Neural progenitor cell (in vitro differentiated cells): ENCODE measurements at places on chromosomes 5 and 9. TPM values are rescaled to one million over a fixed set of nuclear protein-coding genes. Genes with fewer than 3 reads are reported as not detected.

DNA sequence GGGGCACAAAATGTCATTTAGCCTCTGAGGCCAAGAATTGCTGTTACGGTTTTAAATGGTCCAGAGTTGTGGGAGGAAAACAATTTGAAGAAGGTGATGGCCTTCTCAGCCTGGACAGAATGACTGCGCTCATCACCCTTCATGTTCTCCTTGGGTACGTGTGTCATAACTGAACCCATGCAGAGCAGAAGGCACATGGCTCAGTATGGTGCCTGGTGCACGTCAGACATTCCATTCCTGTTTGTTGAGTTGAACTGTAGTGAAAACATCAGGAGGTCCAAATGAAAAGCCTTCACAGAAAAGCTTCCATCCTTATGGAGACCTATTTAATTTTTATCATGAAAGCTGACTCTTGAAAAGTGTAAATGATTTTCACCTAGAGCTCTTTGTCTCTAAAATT lies 133.2 kb downstream of the CFAP90 start:
- DNase-seq, result no peak

- no peak for DNase-seq
These were observed 35.0 kb downstream of the NACC2 start for GRCh38 chr9:136059851-136060670.

DNA sequence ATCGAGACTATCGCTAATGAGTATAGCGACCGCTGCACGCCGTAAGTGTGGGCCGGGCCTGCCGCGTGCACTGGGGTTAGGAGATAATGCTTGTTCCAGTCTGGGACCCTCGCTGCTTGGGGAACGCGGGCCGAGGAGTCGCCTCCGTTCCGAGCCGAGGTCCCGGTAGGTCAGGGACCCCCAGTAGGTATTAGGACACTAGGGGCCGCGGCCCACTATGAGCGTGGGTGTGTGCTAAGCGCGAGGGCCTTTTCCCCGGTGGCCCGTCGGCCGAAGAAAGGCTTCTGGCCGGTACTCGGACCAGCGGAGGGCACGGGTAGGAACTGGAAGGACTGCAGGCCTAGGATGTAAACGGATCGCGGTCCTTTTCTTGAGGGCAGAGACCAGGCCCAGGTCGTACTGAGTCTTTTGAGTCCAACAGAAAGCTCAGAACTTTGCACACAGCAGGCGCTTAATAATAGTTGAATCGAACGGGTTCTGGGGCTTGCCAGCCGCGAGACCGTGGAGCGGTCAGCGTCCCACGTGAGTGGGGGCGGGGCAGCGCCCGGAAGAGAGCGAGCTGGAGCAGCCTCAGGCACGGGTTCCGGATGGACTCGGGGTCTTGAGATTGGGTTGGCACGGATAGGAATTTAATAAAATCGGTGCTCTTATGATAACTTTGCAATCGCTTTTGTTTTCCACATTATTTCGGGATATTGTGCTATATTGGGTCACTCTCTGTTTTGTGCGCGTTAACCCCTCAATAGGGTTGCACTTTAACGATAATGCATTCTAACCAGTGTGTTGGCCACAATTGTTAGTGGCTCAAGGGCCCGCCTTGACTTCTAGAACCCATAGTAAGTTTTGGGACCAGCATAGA lies 733 bp downstream of the HSPA4 start:
- DNase-seq, result peak; percentile 66

IRX2 gene
- 13.7 and 15.4 TPM in 2 replicates for total RNA-seq

TNFSF15 gene
- total RNA-seq, result not detected in 2 replicates

CCDC192 gene
- 2.7 TPM in 1 of 2 replicates, not detected in the other for total RNA-seq
